Regular cardiac myocyte (primary cell): ENCODE measurements at places on chromosomes 2 and 18. TPM values are rescaled to one million over a fixed set of nuclear protein-coding genes. Genes with fewer than 3 reads are reported as not detected.

Gene CIB4
- total RNA-seq: not detected in 2 replicates

Gene DPYSL5
- under 0.01 TPM in 1 of 2 replicates, not detected in the other for total RNA-seq

Gene COL4A4
- 4.4 and 24.0 TPM in 2 replicates for total RNA-seq

Gene CYP27A1
- total RNA-seq: 0.58 and 2.0 TPM in 2 replicates

Gene CREB1
- 42.3 and 47.7 TPM in 2 replicates for total RNA-seq

Gene C1D
- 30.7 and 33.3 TPM in 2 replicates for total RNA-seq

Gene GBX2
- total RNA-seq: not detected in 2 replicates

Gene FSHR
- not detected in 2 replicates for total RNA-seq

Gene CCBE1
- total RNA-seq: 21.4 and 39.3 TPM in 2 replicates

Gene SNRNP200
- 34.7 and 65.9 TPM in 2 replicates for total RNA-seq

Gene MYL1
- not detected in 2 replicates for total RNA-seq

Gene SERTAD2
- 9.4 and 11.0 TPM in 2 replicates for total RNA-seq

Gene CAPN14
- total RNA-seq: under 0.01 and 0.28 TPM in 2 replicates

Gene DCAF17
- total RNA-seq: 20.3 and 32.4 TPM in 2 replicates

Gene REG3G
- total RNA-seq: not detected in 2 replicates

Gene CELF4
- under 0.01 TPM in 1 of 2 replicates, not detected in the other for total RNA-seq

Gene OTOS
- total RNA-seq: not detected in 2 replicates

Gene C2orf80
- not detected in 2 replicates for total RNA-seq

Gene TUBA4B
- total RNA-seq: not detected in 2 replicates

Gene C2orf15
- 0.19 and 0.28 TPM in 2 replicates for total RNA-seq

Gene LYG2
- total RNA-seq: not detected in 2 replicates

Gene ADD2
- 0.28 TPM in 1 of 2 replicates, not detected in the other for total RNA-seq

Gene LYG1
- total RNA-seq: 0.19 and 0.85 TPM in 2 replicates

Gene ZC3H6
- 1.5 and 5.1 TPM in 2 replicates for total RNA-seq

Gene IL1R2
- 0.38 and 0.56 TPM in 2 replicates for total RNA-seq

Gene ARHGEF4
- 0.58 and 4.5 TPM in 2 replicates for total RNA-seq

Gene TNFAIP6
- 34.5 and 69.3 TPM in 2 replicates for total RNA-seq

Gene ZNF892
- total RNA-seq: 4.0 and 4.8 TPM in 2 replicates

Gene ABCB11
- total RNA-seq: not detected in 2 replicates

Gene TAF4B
- 2.3 and 5.6 TPM in 2 replicates for total RNA-seq

Gene ALLC
- under 0.01 TPM in 1 of 2 replicates, not detected in the other for total RNA-seq

Gene INHA
- 0.56 TPM in 1 of 2 replicates, not detected in the other for total RNA-seq

Gene TMEM163
- not detected in 2 replicates for total RNA-seq

Gene MRO
- under 0.01 TPM in 2 replicates for total RNA-seq

Gene REG1B
- total RNA-seq: not detected in 2 replicates

Gene RAB12
- 67.3 and 76.4 TPM in 2 replicates for total RNA-seq

Gene CPLX4
- not detected in 2 replicates for total RNA-seq

Gene BOLL
- total RNA-seq: not detected in 2 replicates

Gene COL3A1
- 1,261 and 4,792 TPM in 2 replicates for total RNA-seq

Gene EVA1A
- total RNA-seq: 67.1 and 80.3 TPM in 2 replicates

Gene NABP1
- total RNA-seq: 77.1 and 79.5 TPM in 2 replicates
